ENCODE measurements at places on chromosomes 11 and 22.
A peak's percentile ranks its signal among the peaks of the same experiment; 100 is the strongest.

DNA sequence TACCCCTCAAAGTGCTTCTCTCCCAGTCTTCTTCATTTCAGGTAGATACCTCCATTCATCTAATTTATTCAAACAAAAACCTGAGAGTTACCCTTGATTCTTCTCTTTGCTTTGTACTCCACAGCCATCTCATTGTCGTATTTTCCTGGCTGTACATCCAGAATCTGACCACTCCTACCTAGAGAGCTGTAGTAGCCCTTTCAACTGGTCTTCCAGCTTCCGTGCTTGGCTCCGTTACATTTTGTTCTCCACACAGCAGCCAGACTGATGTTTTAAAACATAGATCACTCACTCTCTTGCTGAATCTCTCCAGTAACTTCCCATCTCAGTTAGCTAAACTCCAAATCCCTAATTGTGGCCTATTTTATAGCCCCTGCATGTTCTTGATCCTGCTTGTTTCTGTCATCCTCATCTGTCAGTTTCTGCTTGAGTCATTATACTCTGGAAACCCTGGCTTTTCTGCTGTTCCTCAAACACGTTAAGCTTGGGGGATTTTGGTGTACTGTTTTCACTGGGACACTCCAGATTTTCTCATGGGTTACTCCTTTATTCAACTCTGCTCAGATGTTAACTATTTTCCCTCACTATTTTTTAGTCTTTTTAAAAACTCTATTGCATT lies 7.4 kb downstream of the SPCS2 start:
- DNase-seq, result no peak

DNA sequence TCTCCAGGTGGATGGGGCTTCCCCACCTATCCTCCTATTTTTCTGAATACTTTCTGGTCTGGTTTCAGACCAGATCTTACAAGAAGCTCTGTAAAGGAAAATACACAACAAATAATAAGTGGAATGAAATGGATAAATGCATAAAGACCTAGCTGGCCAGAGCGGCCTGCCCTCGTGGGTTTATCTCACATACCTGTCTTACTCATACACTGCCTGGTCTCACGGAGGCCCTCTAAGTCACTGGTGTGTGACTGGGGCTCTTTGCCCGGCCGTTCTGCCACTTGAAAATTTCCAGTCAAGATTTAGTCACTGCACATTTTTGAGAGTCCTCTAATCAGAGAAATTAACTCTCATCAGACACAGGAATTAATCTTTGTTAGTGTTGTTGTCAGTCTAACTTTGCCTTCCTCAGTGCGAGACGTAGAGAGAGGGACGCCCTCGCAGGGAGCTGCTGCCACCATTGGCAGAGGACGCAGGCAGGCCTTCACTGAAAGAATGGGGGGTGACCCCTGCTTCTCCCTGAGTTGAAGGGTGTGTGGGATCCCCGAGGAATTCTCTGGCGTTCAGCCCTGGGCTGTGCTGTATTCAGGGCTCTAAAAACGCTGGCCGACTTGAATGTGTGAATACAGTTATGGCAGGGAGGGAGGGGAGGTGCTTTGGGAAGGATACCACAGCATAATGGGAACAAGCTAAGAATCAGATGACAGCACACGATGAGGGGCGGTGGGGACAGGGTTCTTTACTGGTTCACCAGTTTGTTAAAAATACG lies 46.3 kb upstream of the CADM1 start:
- no peak for DNase-seq

DNA sequence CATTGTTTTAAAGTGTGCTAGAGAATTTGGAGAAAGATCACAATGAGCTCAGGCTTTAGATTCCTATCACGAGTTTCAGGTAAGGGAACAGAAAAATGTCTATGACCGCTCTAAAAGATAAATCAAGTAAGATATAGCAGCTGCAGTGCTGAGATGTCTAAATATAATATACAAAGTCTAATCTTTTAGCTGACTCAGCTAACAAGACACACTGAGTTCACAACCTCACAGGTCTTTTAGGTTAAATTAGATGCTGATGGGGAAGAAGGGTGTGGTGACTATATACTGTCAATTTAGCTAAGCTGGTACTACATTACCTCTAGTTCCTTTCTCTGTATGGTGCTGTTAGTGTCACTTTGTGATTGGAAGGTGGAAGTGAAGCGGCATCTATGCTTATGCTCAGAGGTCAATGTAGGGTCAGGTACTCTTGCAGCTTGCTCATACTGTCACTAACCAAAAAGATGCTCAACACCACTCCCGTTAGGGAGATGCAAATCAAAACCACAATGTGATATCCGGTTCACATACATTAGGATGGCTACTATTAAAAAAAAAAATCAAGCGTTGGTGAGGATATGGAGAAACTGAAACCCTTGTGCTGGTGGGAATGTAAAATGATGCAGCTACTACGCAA lies 283.5 kb downstream of the SWAP70 start:
- no peak for DNase-seq

- no peak for DNase-seq
These were observed 16.1 kb downstream of the BIK start for GRCh38 chr22:43126501-43127165.

DNA sequence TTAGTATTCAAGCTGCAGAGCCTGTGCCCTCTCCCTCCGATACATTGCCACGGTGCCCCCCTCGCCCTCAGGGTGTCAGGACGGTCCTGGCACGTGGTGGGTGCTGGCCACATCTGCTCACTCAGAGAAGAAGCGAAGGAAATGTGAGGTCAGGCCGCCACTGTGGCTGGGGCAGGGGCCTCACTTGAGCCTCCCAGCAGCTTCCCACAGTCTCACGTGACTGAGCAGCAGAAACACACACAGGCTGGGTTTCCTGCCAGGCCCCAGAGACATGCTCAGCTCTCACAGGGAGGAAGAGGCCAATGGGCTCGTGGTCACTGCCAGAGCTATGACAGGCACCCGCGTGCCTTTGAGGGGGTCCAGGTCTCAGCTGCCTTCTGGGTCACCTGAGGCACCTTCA lies 37.9 kb upstream of the PRR5 start:
- DNase-seq, result peak; percentile 44

- no peak for DNase-seq
These were observed 18.1 kb downstream of the BTG4 start for GRCh38 chr11:111494040-111494439.

DNA sequence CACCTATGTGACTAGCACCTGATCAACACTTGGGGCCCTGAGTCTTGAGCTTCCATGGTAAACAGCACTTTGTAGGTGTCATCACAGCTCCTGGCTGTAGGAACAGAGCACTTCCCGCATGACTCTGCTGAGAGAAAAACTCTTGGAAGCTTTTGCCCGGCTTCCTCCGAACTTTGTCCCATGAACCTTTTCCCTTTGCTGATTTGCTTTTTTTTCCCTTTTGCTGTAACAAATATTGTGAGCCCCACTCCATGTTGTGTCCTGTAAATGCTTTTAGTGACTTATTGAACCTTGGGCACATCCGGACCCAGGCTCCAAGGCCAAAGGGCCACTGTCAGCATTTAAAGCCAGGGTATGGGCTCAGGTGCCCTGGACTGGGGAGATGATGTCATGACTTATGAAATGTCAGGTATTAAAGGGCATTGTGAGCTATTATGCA lies 391.1 kb downstream of the TENM4 start:
- no peak for DNase-seq

GRCh38 chr11:62958547-62959421 lies 26.0 kb downstream of the SLC22A6 start:
- DNase-seq, result no peak

GRCh38 chr11:134252346-134253187 lies 585 bp downstream of the THYN1 start:
- peak; percentile 15 for DNase-seq

DNA sequence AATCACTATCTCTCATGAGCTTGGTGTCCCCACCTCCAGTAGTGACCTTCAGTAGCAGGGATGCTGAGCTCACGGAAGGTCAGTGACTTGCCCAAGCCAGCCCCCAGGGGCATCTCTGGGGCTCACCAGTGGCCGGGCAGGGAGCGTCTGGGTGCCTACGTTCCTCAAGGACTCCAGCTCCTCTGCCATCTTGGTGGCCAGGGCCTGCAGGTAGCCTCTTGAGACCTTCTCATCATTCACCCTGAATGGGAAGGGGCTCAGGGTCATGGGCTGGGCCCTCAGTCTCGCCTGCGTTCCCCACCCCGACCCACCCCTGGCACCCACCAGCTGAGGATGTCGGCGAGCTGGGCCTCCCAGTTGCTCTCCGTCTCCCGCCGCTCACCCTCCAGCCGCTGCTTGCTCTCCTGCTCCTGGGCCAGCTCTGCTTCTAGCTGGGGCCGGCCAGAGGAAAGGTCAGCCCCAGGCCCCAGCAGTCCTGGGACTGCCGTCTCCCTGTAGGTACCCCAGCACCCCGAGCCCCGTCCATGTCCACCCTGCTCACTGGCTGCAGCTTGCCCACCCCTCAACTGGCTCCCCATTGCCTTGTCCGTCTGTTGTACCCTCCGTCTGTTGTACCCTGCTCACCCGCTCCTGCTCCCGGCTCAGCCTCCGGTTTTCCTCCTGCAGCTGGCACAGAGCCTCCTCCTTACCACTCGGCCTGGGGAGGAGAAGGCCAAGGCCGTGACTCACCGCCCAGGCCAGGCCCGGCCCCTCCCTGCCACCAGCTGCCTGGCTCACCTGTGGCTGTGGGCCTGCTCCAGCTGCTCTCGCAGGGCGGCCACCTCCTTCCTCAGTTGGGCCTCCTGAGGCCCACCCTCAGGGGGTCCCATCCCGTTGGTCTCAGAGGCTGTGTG lies 9.5 kb downstream of the CDC42BPG start:
- no peak for DNase-seq

DNA sequence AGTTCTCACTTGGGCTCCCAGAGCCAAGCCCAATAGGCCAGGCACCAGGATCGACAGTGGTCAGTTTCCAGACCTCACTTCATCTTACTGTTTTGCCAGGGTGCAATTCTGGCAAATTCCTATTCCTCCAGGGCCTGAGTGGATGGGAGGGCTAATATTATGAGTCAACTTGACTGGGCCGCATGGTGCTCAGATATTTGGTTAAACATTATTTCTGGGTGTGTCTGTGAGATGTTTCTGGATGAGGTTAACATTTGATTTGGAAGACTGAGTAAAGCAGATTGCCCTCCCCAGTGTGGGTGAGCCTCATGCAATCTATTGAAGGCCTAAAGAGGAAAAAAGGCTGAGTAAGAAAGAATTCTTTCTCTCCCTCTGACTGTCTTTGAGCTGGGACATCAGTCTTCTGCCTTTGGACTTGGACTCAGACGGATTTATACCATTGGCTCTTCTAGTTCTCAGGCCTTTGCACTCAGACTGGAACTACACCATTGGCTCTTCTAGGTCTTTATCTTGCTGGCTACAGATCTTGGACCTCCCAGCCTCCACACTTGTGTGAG lies 132.9 kb upstream of the ZBED5 start:
- no peak for DNase-seq

DNA sequence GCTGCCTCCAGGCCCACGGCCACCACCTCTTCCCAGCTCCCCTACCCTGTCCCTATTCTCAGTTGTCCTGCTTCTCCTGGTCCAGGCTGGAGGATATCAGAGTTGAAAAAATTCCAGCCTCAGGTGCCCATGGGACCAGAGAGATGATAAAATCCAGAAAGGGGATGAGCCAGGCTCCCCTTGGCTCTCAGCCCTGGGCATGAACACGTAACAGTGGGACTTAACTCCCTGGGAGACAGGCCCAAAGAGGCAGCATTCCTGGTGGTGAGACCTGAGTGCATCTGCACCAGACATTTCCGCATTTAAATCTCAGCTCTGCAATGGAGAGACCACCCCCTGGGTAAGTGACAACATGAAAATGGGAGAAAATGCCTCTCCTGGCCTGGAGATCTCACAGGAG lies 10.4 kb upstream of the SLC39A13 start:
- DNase-seq, result no peak

GRCh38 chr11:131422029-131422428 lies 51.6 kb downstream of the NTM start:
- DNase-seq, result no peak

DNA sequence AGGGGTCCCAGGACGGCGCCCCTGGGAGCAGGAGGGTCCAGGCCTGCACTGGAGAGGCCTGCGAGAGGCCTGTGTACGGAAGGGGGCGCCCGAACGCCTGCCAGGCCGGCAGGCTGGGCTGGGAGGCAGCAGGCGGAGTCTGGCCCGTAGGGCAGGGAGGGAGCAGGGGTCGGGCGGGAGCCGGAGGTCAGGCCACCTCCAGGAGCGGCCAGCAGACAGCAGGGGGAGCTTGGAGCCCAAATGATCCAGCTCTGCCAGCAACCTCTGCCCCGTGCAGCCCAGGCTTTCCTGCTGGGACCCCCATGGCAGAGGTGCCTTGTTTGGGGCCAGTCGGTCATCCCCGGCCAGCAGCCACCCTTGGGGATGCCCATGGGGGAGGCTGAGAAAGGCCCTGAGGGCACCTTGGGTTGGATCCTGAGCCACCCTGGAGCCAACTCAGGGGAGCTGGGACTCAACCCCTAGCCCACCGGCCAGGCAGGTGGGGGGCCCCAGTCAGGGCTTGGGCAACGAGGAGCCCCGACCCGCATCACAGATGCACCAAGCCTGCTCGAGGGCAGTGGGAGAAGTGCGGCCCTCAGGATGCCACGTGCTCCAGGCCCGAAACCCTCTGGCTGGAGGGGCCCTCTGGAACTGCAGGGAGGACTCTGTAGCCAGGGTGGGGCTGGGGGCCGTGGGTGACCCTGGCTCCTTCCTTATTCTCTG lies 9.6 kb upstream of the SYT8 start:
- DNase-seq, result no peak

- peak; percentile 18 for DNase-seq
These were observed 682 bp downstream of the ATM start for GRCh38 chr11:108223348-108224149.

Data from activated effector memory CD4-positive, alpha-beta T cell treated with Interleukin-2 at 50 U/mL for 16 hours (primary cell).